ENCODE measurements at places on chromosomes 2 and 18. TPM values are rescaled to one million over a fixed set of nuclear protein-coding genes. Genes with fewer than 3 reads are reported as not detected.

Gene DLX1
- not detected for total RNA-seq

GRCh38 chr18:61606759-61607158 lies 273.5 kb downstream of the CDH20 start:
- no peak for DNase-seq

Gene INPP1
- total RNA-seq, result 1.7 TPM

Gene DNAJC5G
- total RNA-seq, result not detected

GRCh38 chr2:144357623-144358373 lies 162.1 kb downstream of the ZEB2 start:
- DNase-seq, result no peak

Gene ITPRIPL1
- 0.94 TPM for total RNA-seq

GRCh38 chr18:6624271-6624660 lies 105.2 kb upstream of the ARHGAP28 start:
- DNase-seq, result no peak

DNA sequence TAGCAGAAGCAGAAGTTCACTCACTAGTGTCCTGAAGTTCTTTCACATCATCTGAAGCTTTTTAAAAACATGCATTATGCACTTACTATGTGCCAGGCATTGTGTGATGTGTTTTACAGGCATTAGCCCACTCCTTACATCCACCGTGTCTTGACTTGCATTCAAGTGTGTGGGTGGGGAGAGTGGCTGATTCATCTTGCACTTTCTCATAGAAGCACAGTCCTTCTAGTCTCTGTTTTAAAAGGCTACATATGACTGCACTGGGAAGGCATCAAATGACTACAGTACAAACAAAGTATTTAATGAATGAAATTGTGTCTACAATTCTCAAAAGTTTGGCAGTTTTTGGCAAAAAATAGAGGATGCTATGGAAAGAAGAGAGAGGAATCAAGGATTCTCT lies 21.6 kb upstream of the DSC3 start:
- no peak for DNase-seq

Gene TANC1
- 0.38 TPM for total RNA-seq

- DNase-seq, result no peak
Measured at GRCh38 chr18:51664236-51664635, 466.8 kb upstream of the MEX3C start.

- DNase-seq, result no peak
Measured at GRCh38 chr18:3180325-3180724, 39.4 kb downstream of the MYOM1 start.

DNA sequence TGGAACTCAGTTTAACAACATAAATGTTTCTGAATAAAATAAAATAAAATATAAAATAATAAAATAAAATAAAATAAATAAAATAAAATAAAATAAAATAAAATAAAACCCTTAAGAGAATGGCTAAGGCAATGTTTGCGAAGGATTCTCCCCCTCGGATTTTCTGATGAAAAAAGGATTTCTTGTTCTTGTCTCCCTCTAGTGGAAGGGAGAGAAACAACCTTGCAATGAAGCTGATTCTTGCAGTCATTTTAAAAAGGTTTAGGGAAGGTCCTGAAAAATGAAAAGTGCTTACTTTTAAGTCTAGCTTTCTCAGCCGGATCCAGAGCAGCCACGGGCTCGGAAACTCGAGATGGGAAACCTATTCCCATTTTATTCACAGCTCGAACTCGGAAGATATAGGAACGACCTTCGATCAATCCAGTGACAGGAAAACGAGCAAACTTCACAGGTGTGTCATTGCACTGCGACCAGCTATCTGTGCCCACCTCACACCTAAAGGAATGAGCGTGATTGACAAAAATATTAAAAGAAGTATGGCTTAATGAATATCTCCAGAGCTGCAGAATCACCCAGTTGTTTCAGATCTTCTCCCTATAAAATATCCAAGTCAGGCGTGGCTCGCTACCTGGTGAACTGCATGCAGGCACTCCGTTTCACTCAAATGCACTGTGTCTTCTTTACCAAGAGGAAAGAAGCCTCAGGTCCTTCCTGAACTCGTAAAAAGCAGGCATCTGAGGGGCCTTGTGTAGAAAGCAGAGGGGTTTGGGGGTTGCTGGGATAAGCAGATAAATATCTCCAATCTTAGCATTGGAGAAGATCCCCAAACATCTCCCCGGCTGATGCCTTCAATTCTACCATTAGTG lies 68.1 kb downstream of the MYOM1 start:
- peak; percentile 12 for DNase-seq

Gene LPIN2
- total RNA-seq, result 73.1 TPM

Gene RMC1
- 48.4 TPM for total RNA-seq

DNA sequence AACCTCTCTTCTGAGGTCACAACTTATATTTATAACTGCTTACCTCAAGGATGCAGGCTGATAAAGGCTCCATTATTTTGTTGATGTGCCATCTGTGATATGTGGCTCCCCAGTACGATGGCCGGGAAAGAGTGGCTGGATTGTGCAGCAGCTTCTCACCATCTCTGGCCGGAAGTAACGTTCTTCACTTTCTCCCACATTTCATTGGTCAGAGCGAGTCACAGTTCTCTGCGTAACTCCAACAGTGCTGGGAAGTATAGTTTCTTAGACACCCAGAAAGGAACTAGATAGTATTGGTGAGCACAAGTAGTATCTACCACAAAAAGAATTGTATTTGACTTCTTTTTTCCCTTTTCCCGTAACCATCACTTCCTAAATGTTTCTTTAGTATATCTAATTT lies 28.7 kb downstream of the ZSWIM2 start:
- no peak for DNase-seq

DNA sequence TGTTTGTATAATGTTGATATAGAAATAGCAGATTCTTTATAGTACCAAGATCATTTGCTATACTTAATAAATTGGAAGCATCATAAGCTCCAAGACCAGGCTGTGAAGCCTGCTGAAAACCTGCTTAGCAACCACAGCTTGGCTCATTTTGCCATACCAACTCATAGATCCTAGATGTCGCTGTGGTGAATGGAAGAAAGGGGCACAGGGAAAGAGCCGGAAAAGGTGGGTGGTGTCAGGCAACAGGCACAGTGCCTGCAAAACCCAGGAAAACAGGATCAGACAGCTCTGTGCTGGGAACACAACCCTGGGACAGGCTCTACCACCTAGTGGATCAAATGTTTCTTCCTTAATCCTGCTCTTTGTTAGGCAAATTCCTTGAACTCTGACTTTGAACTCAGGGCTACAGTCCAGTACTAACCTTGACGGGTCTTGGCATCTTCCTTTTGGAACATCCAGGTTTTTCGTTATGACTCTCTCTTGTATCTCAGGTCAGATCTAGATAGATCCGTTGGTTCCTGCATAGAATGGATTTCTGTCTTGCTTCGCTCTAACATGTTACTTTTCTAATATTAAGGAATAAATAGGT lies 31.6 kb downstream of the TWSG1 start:
- DNase-seq, result no peak

DNA sequence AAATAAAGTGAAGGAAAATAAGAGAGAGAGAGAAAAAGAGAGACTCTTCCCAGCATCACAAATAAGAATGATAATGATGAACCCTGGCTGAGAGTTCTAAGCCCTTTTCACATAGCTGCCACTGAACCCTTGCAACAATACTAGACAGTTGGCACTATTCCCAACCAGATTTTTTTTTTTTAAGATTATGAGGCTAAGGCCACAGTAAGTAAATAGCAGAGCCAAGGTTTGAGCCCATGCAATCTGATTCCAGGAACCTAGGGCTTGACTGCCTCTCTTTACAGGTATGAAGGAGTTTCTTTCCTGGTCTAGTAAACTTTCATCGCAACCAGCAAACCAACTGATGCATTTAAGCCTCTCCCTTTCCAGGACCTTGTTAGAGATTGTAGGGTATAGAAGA lies 424.6 kb downstream of the NCKAP5 start:
- no peak for DNase-seq

DNA sequence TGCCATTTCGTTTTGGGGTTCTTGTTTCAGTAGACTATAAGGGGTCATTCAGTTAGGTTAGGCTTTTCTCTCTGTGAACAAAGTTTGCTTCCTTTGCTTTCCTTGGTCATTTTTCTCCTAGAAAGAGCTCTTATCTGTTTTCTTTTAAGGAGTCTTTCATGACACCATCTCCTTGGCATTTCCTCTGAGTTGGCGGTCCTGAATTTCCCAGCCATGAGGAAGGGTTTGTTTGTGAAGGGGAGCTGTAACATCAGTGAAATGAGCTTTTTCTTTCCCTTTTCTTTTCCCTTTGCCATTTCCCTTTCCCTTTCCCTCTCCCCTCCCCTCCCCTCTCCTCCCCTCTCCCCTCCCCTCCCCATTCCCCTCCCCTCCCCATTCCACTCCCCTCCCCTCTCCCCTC lies 61.7 kb downstream of the MAP4K4 start:
- no peak for DNase-seq

DNA sequence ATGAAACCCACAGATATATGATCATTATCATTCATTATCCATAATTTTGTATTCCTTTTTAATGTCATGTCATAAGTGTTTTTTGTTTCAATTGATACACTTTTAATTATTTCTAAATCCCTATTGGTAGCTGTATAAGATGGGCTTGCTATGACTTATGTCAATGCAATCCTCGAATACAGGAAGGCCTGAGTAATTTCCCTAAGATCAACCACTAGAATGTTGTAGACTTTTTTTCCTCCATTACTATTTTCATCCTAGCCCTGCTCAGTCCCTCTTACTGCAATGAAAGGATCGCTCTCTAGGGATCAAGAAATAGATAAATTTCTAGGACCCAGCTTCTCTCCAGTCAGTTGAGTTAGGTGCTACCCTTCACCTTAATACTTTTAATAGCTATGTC lies 186.3 kb downstream of the KCNE4 start:
- no peak for DNase-seq

Gene ST6GAL2
- not detected for total RNA-seq

DNA sequence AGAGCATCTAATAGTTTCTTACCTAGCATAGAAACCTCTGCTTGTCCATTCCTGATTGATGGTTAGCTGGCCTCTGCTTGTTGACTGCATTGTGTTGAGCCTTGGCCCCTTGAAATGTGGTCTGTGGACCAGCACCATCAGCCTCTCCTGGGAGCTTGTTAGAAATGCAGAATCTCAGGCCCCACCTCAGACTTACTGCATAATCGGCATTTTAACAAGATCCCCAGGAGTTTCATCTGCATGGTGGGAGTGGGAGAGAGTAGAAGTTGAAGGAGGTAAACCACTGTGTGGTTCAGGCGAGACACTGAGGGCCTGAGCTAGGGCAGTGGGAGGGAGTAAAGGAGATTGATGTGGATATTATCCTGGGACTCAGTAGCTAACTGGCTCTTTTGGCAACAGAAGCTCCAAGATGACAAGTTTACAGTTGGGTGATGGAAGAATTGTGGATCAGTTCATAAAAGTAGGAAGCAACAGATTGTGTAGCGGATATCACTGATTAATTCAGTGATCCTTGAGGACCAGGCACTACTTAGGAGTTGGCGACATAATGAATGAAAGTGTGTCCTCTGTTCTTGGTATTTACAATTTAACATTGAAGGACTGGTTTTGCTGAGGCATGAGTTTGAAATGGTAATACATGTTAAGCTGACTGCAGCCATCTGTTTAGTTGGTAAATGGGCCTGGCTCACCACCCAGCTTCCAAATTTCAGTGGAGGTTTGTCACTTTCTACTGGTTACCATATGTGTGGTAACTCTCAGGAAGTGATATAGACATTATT lies 20.9 kb downstream of the PHLPP1 start:
- DNase-seq, result no peak

- DNase-seq, result no peak
Measured at GRCh38 chr2:168611091-168611490, 155.0 kb downstream of the CERS6 start.

DNA sequence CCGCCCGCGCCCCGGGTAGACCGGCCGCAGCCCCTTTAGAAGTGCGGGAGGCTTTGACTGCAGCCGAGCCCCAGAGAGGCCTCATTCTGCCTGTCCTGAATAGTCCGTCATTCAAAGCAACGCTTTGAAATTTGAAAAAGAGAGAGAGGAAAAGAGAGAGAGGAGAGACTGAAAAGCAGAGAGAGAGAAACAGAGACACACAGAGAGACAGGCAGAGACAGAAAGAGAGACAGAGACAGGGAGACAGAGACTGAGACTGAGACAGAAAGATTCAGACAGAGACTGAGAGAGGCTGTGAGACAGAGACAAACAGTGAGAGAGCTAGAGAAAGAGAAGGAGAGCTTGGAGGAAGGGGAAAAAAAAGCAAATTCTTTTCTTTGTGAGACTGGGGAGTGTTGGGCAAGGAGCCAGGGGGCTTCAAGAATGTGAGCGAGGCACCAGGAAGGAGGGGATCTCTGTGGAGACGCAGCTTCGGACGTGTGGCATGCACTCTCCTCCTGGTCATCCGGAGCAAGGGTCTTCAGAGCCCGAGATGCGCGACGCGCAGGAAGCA lies 73.1 kb downstream of the MYCN start:
- no peak for DNase-seq

DNA sequence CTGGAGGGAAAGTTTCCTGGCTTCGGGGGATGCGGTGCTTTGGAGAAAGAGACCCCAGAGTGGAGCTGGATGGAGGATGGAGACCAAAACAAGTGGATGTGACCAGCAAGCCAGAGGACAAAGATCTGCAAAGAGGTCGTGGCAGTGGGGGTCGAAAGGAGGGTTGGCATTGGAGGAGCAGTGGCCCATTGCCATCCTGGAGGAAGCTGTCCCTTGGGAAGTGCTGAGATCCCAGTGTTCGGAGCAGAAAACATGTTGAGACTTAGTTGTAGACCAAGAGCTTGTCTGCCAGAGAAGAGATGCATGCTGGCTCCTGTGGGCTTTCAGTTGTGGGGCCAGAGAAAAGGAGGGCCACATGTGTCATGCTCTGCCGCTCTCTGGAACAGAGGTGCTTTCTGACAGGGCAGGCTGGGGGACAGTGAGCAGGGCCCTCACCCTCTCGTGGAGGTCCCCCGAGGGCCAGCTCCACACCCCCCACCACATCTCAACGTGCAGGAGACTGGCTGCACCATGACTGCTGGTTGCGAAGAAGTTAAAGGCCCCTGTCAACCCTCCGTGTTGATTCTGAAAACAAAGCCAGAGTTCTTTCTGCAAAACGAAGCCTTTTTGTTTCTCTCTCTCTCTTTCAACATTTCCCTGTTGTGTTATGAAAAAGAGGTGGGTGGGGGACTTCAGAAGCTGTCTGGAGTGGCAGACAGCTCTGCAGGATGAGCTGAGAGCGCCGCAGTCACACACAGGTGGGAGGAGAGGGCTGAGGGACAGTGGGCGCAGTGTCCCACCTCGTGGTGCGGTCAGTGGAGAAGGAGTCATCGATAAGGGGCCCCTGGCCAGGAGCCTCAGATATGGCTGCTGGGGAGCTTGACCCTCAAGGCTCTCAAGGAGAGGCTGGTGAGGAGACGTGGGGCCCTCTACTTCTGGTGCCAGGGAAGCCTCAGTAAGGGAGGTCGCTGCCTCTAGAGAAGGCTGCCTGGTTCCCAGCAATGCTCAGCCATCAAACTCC lies 77.6 kb upstream of the BCL2L11 start:
- no peak for DNase-seq

DNA sequence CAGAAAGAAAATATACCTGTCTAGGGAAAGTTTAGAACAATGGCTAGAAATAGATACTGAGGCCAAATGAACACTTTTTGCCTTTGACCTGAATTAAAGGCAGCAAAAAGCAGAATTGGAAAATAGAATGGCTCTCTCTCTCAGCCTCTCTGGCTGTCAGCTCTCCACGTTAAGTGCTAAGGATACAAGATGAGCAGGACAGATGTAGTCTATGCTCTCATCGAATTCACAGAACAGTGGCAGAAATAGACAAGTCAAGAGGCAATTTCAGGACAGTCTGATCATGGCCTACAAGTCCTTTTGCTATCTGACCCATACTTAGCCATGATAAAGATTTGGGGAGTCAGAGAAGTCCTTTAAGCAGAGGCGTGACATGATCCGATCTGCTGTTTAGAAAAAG lies 120.2 kb upstream of the CREB1 start:
- DNase-seq, result no peak

- no peak for DNase-seq
Measured at GRCh38 chr2:210954386-210954907, 398.0 kb downstream of the CPS1 start.

Data from naive thymus-derived CD4-positive, alpha-beta T cell (primary cell).